MCF 10A (cell line): ENCODE measurements at places on chromosomes 7 and 10. TPM values are rescaled to one million over a fixed set of nuclear protein-coding genes. Genes with fewer than 3 reads are reported as not detected.

Gene TACC2
- total RNA-seq, result 66.8 and 89.0 TPM in 2 replicates

Gene DOCK1
- total RNA-seq, result 40.0 and 42.4 TPM in 2 replicates

Gene PCLO
- 2.0 and 2.3 TPM in 2 replicates for total RNA-seq

Gene EXOSC1
- total RNA-seq, result 56.5 and 62.3 TPM in 2 replicates

Gene CADPS2
- total RNA-seq, result 7.4 and 10.1 TPM in 2 replicates

Gene HMX3
- not detected in 2 replicates for total RNA-seq

Gene CCZ1B
- 34.9 and 43.7 TPM in 2 replicates for total RNA-seq

Gene OR9A4
- not detected in 2 replicates for total RNA-seq

Gene PRLHR
- total RNA-seq, result not detected in 2 replicates

GRCh38 chr7:137482466-137482865, 138.9 kb upstream of the PTN start:
- H3K27ac ChIP-seq, result no peak overlapping the region
- H3K27me3 ChIP-seq, result peaks cover 32% of the 10 kb centered on the region
- no peaks in the 10 kb centered on the region for H3K4me1 ChIP-seq
- no peak for DNase-seq

- H3K36me3 ChIP-seq, result peaks cover 22% of the 10 kb centered on the region
- H3K27ac ChIP-seq, result peak overlapping the region; percentile 51
- H3K27me3 ChIP-seq, result no peaks in the 10 kb centered on the region
Measured at GRCh38 chr10:75399461-75400162, 2.0 kb downstream of the ZNF503 start.

GRCh38 chr10:104895981-104896380, 254.9 kb downstream of the SORCS3 start:
- no peak overlapping the region for H3K4me3 ChIP-seq
- DNase-seq, result no peak
- no peaks in the 10 kb centered on the region for H3K36me3 ChIP-seq
- H3K4me1 ChIP-seq, result no peaks in the 10 kb centered on the region

GRCh38 chr7:135748770-135749169, at the start of gene FAM180A:
FAM180A (minus strand) TSS chr7:135748813; CDS start chr7:135748580, 233 bp downstream.
- H3K4me1 ChIP-seq, result peaks cover 27% of the 10 kb centered on the region
- no peaks in the 10 kb centered on the region for H3K36me3 ChIP-seq
- no peaks in the 10 kb centered on the region for H3K27me3 ChIP-seq
- no peak within 1 kb of the TSS for H3K27ac ChIP-seq
- DNase-seq, result no peak

DNA sequence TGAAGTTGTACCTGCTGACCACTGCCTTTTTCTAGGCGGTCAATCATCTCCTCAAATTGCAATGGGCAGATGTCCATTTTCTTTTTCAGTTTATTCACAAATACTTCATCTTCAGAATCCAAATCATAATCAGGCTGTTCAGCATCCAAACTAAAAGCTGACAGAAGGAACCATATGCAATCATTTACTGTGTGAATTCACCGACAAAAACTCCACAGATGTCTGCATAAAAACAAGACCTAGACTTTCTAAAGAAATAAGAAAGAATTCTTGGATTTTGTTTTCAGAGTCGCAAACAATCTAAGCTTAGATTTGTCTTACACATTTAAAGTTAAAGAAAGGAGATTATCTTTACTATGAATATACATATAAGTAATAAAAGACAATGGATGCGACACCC, 53.4 kb downstream of the EPC1 start:
- no peak for DNase-seq
- no peaks in the 10 kb centered on the region for H3K27me3 ChIP-seq
- H3K4me1 ChIP-seq, result peaks cover 8% of the 10 kb centered on the region
- peaks cover 24% of the 10 kb centered on the region for H3K36me3 ChIP-seq
- no peak overlapping the region for H3K4me3 ChIP-seq

DNA sequence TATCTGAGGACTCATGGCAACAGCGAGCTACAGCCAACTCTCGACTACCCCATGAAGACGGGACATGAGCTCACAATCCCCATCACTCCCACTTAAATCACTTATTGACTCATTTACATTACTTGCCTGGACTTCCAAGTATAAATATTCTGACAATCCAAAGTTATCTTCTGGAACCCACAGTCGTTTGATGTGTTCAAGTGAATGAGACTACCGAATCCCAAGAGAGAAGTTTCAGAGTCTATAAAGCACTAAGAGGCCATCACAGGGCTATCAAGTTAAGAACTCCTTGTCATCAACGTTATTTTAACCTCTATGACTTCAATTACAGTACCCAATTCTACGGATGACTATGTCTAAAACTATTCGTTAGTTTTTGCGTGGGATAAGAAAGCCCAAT, 11.5 kb upstream of the ANAPC16 start:
- no peak overlapping the region for H3K27ac ChIP-seq
- peaks cover 77% of the 10 kb centered on the region for H3K36me3 ChIP-seq
- H3K4me3 ChIP-seq, result no peak overlapping the region
- H3K27me3 ChIP-seq, result no peaks in the 10 kb centered on the region

DNA sequence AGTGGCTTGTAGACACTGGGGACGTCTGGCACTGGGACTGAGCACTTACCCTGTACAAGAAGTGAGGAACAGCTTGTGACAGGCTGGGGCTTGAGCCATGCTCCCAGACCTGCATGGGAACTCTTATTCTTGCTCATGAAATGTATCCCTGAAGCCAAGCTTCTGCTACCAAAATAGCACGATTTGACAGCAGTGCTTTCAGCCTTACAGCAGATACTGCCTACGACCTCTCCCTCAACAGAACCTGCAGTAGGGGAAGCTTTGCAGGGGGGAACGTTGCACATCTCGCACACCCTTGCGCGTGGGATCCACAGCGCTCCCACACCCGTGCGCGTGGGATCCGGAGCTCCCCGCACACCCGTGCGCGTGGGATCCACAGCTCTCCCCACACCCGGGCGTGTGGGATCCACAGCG, 88.0 kb downstream of the CREM start:
- peaks cover 7% of the 10 kb centered on the region for H3K36me3 ChIP-seq
- H3K4me1 ChIP-seq, result no peaks in the 10 kb centered on the region
- no peak overlapping the region for H3K27ac ChIP-seq
- DNase-seq, result no peak

DNA sequence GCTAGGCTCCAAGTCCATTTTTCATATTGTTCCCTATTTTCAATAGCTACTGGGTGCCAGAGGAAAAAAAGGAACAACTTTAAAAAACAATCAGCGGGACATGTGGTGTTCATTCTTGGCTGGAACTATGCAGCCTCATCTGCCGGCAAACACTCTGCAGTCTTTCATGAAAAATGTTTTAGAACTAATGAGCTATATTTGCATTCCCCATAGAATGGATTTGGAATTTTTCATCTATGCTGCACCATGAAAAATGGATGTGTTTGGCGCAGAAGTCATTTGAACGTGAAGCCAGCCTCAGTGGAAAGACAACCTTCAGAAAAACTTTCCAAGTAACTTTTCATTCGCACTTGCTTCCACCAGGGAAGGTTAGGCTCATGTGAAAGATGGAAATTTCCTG, 270.5 kb downstream of the SKAP2 start:
- H3K27ac ChIP-seq, result no peak overlapping the region
- no peak overlapping the region for H3K4me3 ChIP-seq
- DNase-seq, result no peak
- H3K27me3 ChIP-seq, result no peaks in the 10 kb centered on the region
- H3K36me3 ChIP-seq, result peaks cover 5% of the 10 kb centered on the region

DNA sequence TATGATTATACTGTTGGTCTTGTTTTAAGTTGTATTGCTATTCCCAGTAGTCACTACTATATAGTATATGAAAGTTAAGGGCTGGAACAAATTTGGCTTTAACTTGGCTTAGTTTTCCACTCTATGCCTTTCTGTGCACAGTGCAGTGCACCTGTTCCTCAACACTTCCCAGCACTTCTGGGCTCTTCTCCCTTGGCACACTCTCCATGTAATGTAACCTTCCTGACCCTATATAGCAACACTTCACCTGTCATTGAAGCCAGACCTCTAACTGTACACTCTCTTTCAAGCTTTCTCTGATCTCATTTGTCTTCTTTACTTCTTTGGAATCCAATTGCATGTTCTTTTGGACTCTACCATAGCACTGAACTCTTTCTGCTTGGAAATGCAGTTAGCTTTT, 83.9 kb upstream of the SMIM30 start:
- H3K36me3 ChIP-seq, result peaks cover 6% of the 10 kb centered on the region
- no peak for DNase-seq

GRCh38 chr10:95626500-95626899, 30.0 kb downstream of the ALDH18A1 start:
- H3K36me3 ChIP-seq, result peaks cover 75% of the 10 kb centered on the region
- H3K27ac ChIP-seq, result no peak overlapping the region
- no peak overlapping the region for H3K4me3 ChIP-seq

GRCh38 chr7:99027841-99028240, 116.1 kb downstream of the SMURF1 start:
- H3K4me1 ChIP-seq, result no peaks in the 10 kb centered on the region
- DNase-seq, result no peak
- peaks cover 85% of the 10 kb centered on the region for H3K36me3 ChIP-seq
- H3K27ac ChIP-seq, result no peak overlapping the region
- H3K27me3 ChIP-seq, result no peaks in the 10 kb centered on the region
- no peak overlapping the region for H3K4me3 ChIP-seq

DNA sequence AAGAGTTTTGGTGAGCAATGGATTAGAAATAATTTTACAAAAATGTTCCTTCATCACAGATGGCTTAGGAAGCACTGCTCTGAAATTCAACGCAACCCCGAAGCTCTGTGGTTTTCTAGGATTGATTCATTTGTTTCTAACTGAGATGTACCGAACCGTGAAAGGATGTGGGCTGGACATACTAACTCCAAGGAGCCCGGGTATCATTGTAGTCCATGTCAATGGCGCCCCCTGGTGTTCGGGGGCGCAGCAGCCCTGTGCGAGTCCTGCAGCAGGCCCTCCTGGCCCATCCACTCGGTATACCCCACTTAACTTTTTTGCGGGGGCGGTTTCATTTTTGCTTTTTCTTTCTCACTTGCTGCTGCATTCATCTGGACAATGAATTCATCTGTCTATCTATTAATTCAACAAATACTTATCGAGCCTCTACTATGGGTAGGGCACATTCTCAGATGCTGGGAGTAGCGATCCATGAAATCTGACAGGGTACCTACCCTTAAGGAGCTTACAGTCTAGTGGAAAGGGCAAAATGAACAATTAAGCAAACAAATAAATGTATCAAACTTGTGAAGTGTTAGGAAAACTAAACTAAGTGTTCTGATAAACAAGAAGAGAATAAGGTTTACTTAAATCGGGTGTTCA, 25.2 kb upstream of the ITPRID1 start:
- no peaks in the 10 kb centered on the region for H3K4me1 ChIP-seq
- peak; percentile 65 for DNase-seq
- H3K27ac ChIP-seq, result no peak overlapping the region
- H3K4me3 ChIP-seq, result no peak overlapping the region

GRCh38 chr10:123270806-123271205, 116.6 kb downstream of the BUB3 start:
- H3K36me3 ChIP-seq, result no peaks in the 10 kb centered on the region
- DNase-seq, result no peak
- no peak overlapping the region for H3K27ac ChIP-seq
- H3K27me3 ChIP-seq, result no peaks in the 10 kb centered on the region
- H3K4me3 ChIP-seq, result no peak overlapping the region

DNA sequence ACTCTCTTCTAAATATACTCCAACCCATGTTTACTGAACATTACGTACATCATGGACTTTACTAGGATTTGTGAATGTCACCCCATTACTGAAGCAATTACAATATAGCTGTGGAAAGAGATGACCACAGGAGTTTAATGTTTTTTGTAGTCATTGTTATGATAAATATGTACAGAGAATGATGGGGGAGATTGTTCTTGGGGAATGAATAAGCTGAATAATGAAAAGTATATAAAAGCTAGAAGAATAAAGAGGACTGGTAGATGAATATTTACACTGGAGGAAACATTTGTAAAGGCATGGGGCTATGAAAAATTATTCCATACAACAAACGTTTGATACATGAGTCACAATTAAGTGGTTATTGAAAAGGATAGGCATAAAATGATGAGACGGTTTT, 340.9 kb downstream of the SEMA3D start:
- H3K27me3 ChIP-seq, result no peaks in the 10 kb centered on the region
- no peaks in the 10 kb centered on the region for H3K36me3 ChIP-seq
- DNase-seq, result no peak
- H3K27ac ChIP-seq, result no peak overlapping the region
- H3K4me3 ChIP-seq, result no peak overlapping the region
- H3K4me1 ChIP-seq, result no peaks in the 10 kb centered on the region

- no peak for DNase-seq
- H3K27ac ChIP-seq, result no peak overlapping the region
- no peaks in the 10 kb centered on the region for H3K4me1 ChIP-seq
- H3K4me3 ChIP-seq, result no peak overlapping the region
Measured at GRCh38 chr10:51031950-51032349, 42.3 kb upstream of the PRKG1 start.

DNA sequence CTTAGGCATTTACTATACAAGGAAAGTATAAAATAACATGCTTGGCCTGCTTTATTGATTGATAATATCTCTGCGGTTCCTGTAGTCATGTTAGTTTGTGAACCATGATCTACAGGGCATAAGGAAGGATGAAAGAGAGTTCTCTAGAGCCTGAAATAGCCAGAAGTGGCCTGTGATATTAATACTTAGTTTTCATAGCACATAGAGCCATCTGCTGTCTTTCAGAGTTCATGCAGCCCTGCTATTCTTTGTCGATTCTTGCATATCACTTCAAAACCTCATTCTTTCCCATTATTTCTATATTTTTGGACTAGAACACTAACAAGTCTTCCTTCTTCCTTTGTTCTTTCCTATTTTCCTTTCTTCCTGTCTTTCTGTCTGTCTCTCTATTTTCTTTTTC, 26.4 kb upstream of the PRKG1 start:
- no peaks in the 10 kb centered on the region for H3K4me1 ChIP-seq
- H3K27ac ChIP-seq, result no peak overlapping the region
- H3K27me3 ChIP-seq, result peaks cover 19% of the 10 kb centered on the region
- H3K36me3 ChIP-seq, result no peaks in the 10 kb centered on the region

GRCh38 chr10:78689584-78689935, 379.2 kb upstream of the ZMIZ1 start:
- no peak overlapping the region for H3K4me3 ChIP-seq
- H3K27me3 ChIP-seq, result peaks cover 13% of the 10 kb centered on the region
- no peaks in the 10 kb centered on the region for H3K4me1 ChIP-seq
- peaks cover 6% of the 10 kb centered on the region for H3K36me3 ChIP-seq

- peaks cover 40% of the 10 kb centered on the region for H3K27me3 ChIP-seq
- H3K27ac ChIP-seq, result no peak overlapping the region
- no peaks in the 10 kb centered on the region for H3K4me1 ChIP-seq
- no peak overlapping the region for H3K4me3 ChIP-seq
Measured at GRCh38 chr10:132893090-132893489, 49.3 kb downstream of the CFAP46 start.
